Activated naive CD8-positive, alpha-beta T cell treated with anti-CD3 and anti-CD28 coated beads for 36 hours (primary cell): ENCODE measurements at places on chromosomes 12 and 14. TPM values are rescaled to one million over a fixed set of nuclear protein-coding genes. Genes with fewer than 3 reads are reported as not detected.

Gene CYP27B1
- total RNA-seq, result 9.6 TPM

GRCh38 chr12:89525305-89525823 is 483 bp downstream of the POC1B start:
- no peaks in the 10 kb centered on the region for H3K27me3 ChIP-seq
- H3K27ac ChIP-seq, result peak overlapping the region; percentile 93
- H3K36me3 ChIP-seq, result peaks cover 27% of the 10 kb centered on the region
- peak overlapping the region; percentile 91 for H3K4me3 ChIP-seq
- peak; percentile 62 for DNase-seq
- peaks cover 38% of the 10 kb centered on the region for H3K4me1 ChIP-seq

GRCh38 chr12:10397296-10397695 is 7.5 kb upstream of the KLRK1 start:
- peak overlapping the region; percentile 86 for H3K27ac ChIP-seq
- DNase-seq, result no peak
- peak overlapping the region; percentile 68 for H3K4me3 ChIP-seq
- H3K27me3 ChIP-seq, result no peaks in the 10 kb centered on the region
- peaks cover 73% of the 10 kb centered on the region for H3K4me1 ChIP-seq
- H3K36me3 ChIP-seq, result peaks cover 22% of the 10 kb centered on the region

Gene CISTR
- not detected for total RNA-seq

DNA sequence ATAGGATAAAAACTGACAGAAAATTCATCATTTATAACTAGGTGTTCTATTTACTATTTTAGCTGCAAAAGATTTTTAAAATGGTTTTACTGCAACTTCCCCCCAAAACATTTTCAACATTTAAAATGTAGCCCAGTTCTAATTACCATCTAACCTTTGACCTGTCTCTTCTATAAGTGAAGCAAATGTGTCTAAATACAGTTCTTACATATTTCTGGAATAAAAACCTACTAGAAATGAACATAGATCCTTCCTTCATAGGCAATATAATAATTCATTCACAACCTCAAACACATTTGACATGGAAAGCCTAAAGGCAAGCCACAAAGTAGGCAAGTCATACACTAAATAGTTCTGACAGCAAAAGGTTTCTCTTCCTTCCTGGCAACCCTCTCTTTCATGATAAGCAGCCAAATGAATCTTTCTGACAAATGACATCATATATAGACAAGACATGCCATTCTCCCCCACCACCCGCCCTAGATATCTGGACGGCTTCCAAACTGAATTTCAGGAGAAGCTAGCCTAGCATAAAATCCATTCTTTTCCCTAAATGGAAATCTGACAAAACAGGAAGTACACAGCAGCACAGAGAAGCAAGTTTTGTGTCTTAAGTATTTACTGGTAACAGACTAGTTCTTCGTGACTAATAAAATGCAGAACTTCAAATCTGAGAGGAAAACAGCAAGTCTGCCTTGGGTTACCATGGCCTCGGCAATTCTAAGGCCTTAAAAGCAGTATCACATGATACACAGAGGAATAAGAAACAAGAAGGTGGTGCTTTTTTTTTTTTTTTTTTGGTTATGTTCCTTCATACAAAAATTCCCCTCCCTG is 17.2 kb upstream of the ARID4A start:
- peak overlapping the region; percentile 60 for H3K4me3 ChIP-seq
- H3K36me3 ChIP-seq, result peaks cover 60% of the 10 kb centered on the region
- peaks cover 60% of the 10 kb centered on the region for H3K4me1 ChIP-seq

DNA sequence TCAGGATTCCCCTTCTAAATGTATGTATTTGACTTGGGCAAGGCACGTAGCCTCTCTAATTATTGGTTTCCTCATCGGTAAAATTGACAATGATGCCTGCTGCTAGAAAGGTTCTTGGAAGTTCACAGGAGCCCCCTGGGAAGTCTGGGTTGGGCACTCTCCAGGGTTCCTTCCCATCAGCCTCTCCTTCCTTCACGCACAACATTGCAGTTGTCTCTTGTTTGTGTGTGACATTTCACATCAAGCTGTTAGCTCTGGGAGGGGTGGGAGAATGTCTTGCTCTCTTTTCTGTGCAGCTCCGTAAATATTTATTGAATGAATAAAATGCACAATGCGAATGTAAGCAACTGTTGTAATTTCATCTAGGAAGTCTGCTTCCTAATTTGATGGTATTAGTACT is 153.2 kb upstream of the PRICKLE1 start:
- no peak for DNase-seq
- no peak overlapping the region for H3K4me3 ChIP-seq
- H3K36me3 ChIP-seq, result no peaks in the 10 kb centered on the region
- no peaks in the 10 kb centered on the region for H3K4me1 ChIP-seq

GRCh38 chr12:95731519-95731958 is 59.0 kb downstream of the NTN4 start:
- no peak overlapping the region for H3K27ac ChIP-seq
- no peak for DNase-seq
- no peak overlapping the region for H3K4me3 ChIP-seq
- no peaks in the 10 kb centered on the region for H3K36me3 ChIP-seq
- H3K27me3 ChIP-seq, result peaks cover 13% of the 10 kb centered on the region
- H3K4me1 ChIP-seq, result no peaks in the 10 kb centered on the region
